ENCODE measurements at places on chromosomes 7 and 10.

DNA sequence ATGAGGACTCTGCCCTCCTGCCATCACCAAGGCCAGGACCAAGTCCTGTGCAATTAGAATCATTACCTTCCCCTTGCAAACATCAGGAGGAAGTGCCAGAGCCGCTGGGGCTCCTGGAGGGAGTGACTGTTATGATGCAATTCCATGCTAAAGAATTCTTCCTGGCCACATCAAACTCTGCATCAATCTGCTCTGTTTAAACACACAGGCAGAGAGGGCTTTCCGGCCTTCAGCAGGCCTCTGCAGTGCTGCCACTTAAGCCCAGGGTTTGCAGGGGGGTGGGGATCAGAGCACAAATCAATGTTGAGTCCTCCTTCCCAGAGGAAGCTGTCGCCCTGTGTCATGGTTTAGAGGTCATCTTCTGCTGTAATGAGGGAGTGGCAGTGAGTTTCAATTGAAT lies 58.1 kb downstream of the CTBP2 start:
- no peak for DNase-seq

DNA sequence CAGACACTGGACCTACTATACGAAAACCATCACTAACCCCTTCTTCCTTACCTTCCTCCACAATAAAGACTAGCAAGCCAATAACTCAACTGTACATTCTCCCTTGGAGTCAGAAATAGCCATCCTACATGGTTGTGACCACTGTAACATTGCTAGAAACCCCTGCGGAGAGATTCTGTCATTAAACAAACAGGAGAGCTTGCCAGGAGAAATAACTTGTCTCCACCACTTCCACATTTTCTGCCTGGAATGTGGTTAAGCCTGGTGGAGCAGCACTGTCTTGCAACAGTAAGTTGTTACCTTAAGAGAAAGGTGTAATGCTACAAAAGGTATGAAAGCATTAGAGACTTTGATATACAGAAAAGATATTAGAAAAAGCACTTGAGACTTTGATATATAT lies 45.8 kb downstream of the THSD7A start:
- no peak for DNase-seq

GRCh38 chr10:128812000-128812399 lies 655.0 kb upstream of the MGMT start:
- peak; percentile 29 for DNase-seq

- DNase-seq, result no peak
These were observed 192.6 kb upstream of the CCDC6 start for GRCh38 chr10:60098677-60099601.

DNA sequence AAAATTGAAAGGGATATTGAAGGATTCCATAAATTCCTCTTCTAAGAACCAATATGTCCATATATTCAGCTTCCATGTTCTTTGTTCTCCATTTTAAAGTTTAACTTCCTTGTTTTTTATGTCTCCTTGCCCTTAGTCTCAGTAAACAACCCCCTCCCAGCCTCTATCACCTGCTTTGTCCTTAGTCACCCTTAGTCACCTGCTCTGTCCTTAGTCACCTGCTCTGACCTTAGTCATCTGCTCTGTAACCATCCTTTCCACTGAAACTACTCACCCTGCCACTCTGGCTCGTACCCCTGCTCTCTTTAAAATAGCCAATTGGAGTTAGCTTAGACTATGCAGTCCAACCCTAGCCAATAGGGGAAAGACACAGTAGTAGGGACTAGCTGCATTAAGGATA lies 136.2 kb upstream of the TMEM106B start:
- DNase-seq, result no peak
